ENCODE measurements at places on chromosomes 16 and 17.

- DNase-seq, result no peak
These were observed 661 bp downstream of the LRRC3C start for GRCh38 chr17:39927929-39928857.

- DNase-seq, result no peak
These were observed 333.6 kb upstream of the TBX2 start for GRCh38 chr17:61066062-61066461.

GRCh38 chr17:13619462-13619861, 17.7 kb upstream of the HS3ST3A1 start:
- DNase-seq, result no peak

- no peak for DNase-seq
These were observed 163.5 kb upstream of the ZNF267 start for GRCh38 chr16:31710134-31710533.

- no peak for DNase-seq
These were observed 181.2 kb downstream of the NTN1 start for GRCh38 chr17:9202532-9202931.

DNA sequence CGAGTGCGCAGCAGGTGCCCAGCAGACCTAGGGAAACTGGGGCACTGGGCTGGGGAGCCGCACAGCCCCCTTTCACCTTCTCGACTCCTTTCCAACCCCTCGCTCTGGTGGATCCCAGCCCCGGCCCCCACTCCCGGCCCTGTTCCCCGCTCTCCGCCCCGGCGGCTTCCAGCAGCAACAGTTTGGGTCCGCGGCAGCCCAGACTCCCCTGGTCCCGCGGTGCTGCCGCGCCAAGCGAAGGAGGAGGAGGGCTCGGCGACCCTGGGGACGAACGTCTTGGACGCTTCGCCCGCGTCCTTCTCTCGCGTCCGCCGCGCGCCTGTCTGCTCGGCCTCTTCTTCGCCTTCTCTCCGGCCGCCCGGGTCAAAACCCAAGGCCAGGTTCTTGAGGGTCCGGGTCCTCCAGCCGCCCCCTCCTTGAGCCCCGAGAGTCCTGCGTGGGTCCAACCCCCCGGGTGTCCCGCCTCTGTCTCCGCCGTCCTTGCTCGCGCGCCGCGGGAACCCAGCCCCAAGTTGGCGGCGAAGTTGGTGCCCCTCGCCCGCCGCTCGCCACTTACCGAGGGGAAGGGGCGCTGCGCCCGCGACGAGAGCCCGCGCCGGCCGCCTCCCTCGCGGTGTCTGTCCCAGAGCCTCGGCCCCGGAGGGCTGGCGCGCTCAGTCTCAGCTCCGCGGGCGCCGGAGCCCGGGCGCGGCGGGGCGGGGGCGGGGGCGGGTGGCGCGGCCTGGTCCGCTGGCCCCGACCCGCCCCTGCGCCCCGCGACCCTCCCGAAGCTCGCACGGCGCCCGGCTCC, 1.4 kb upstream of the GRIN2C start:
- DNase-seq, result no peak

DNA sequence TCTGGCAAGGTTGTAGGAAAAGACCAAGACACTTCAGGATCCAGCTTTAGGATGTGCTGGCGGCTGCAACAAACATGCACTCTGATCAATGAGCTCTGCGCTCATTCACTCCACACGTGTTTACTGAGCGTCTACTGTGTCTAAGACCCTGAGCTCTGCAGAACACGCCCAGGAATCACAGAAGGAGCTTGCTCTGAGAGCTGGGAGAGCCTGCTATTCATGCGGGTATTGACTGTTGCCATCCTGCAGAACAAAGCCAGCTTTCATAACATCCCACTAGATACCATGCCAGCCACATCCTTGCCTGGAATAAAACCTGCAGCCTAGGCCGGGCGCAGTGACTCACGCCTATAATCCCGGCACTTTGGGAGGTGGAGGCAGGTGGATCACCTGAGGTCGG, 44.1 kb downstream of the NXN start:
- DNase-seq, result no peak

DNA sequence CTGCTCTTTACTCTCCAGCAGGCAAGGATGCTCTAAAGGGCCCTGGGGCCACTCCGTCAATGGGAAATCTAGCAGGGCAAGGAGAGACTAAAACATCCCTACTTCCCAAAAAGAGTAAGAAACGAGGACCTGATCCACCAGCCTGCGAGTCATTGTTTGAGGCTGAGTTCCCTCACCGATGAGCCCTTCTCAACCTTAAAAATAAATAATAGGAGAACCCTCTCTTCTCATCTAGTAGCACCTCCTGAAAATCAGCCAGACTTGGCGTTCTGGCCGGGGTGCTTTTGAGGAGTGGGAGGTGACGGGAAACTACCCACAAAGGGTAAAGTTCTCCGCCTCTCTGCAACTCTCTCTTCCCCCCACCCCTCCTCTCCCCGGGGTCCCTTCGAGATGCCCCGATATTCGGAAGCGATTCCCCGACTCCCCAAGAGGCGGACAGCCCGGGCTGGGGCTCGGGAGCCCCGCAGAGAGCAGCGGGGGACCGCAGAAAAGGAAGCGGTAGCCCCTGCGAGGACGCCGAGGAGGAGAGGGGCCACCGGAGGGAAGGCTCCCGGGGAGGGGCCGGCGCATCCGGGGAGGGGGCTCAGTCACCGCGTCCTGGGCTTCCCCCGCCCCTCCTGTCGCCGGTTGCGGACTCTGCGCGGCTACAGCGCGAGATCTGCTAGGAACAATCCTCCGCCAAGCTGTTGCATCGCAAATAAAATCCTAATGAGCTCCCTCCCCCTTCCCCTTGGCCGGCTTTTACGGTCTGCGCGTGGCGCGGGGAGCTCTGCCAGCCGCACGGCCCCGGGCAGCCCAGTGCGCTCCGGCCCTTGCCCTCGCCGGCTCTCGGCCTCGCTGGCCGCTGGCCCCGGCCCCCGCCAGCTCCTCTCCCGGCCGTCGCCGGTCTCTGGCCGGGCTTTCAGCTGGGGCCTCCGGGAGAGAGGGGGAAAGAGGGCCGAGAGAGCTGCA, 1.3 kb downstream of the HOXB9 start:
- DNase-seq, result no peak

- no peak for DNase-seq
These were observed 26.7 kb upstream of the ITGB4 start for GRCh38 chr17:75694536-75694935.

DNA sequence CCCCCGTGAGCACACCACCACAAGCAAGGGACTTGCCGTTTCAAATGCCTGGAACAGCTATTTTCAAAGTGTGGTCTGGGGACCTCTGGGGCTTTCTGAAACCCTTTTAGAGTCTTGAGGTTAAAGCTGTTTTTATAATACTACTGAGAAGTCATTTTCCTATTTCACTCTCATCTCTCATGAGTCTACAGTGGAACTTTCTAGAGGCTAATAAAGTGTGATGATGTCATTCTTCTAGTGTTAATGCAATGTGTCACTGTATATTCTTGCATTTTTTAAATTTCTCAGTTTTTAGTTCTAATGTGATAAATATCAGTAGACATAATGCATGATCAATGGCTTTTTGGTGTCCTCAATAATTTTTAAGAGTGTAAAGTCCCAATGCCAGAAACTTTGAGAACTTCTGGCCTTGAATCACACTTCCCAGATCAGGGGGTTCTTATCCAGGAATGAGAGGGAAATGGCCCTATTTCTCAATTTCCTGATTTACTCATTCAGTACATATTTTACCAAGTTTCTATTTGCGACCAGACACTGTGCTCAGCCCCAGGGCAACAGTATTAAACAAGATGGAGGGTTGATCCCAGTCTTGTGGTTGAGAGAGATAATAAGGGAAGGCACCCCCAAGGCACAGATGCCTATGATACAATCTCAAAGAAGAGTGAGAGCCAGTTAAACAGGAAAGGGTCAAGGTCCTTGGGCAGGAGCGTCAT, 444.0 kb downstream of the HS3ST3B1 start:
- DNase-seq, result no peak

GRCh38 chr17:17942846-17943245, 29.4 kb downstream of the TOM1L2 start:
- DNase-seq, result no peak
